ENCODE measurements at places on chromosomes 7 and 10. TPM values are rescaled to one million over a fixed set of nuclear protein-coding genes. Genes with fewer than 3 reads are reported as not detected.
A peak's percentile ranks its signal among the peaks of the same experiment; 100 is the strongest.

Gene SVIL
- total RNA-seq: 94.4 TPM

Gene SEMA3C
- total RNA-seq: 17.2 TPM

Gene TCF7L2
- 32.4 TPM for total RNA-seq

Gene SFMBT2
- 15.3 TPM for total RNA-seq

- H3K4me3 ChIP-seq: no peak overlapping the region
- no peaks in the 10 kb centered on the region for H3K36me3 ChIP-seq
- H3K27me3 ChIP-seq: no peaks in the 10 kb centered on the region
These were observed 356.2 kb upstream of the LRGUK start for GRCh38 chr7:133770863-133771492.

GRCh38 chr10:6350609-6351008, 147.9 kb downstream of the PFKFB3 start:
- H3K4me1 ChIP-seq: no peaks in the 10 kb centered on the region
- no peaks in the 10 kb centered on the region for H3K36me3 ChIP-seq
- no peak overlapping the region for H3K27ac ChIP-seq
- no peaks in the 10 kb centered on the region for H3K27me3 ChIP-seq
- H3K4me3 ChIP-seq: no peak overlapping the region
- no peak for DNase-seq

- H3K4me3 ChIP-seq: no peak overlapping the region
- DNase-seq: no peak
- H3K27me3 ChIP-seq: no peaks in the 10 kb centered on the region
- no peak overlapping the region for H3K27ac ChIP-seq
These were observed 72.0 kb downstream of the DGKI start for GRCh38 chr7:137774793-137775201.

- H3K4me1 ChIP-seq: no peaks in the 10 kb centered on the region
- H3K4me3 ChIP-seq: no peak overlapping the region
- no peaks in the 10 kb centered on the region for H3K36me3 ChIP-seq
- H3K27me3 ChIP-seq: no peaks in the 10 kb centered on the region
- no peak overlapping the region for H3K27ac ChIP-seq
These were observed 349.8 kb downstream of the PTPRN2 start for GRCh38 chr7:158237672-158238335.

- peaks cover 6% of the 10 kb centered on the region for H3K4me1 ChIP-seq
- DNase-seq: peak; percentile 81
- H3K4me3 ChIP-seq: peak overlapping the region; percentile 75
- no peak overlapping the region for H3K27ac ChIP-seq
- H3K27me3 ChIP-seq: no peaks in the 10 kb centered on the region
- peaks cover 18% of the 10 kb centered on the region for H3K36me3 ChIP-seq
These were observed 14.8 kb downstream of the PDAP1 start for GRCh38 chr7:99393355-99394187.

DNA sequence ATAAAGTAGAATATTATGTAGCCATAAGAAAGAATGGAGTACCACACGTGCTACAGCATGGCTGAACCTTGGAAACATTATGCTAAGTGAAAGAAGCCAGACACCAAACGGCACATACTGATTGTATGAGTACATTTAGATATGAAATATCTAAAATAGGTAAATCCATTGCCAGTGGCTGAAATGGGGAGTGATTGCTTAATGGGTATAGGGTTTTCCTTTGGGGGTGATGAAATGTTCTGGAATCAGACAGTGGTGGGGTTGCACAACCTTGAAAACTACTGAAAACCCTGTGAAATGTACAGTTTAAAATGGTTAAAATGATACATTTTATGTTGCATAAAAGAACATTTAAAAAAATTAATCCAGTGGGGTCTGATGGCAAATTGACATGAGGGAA, 667.9 kb downstream of the AUTS2 start:
- H3K27me3 ChIP-seq: no peaks in the 10 kb centered on the region
- H3K27ac ChIP-seq: no peak overlapping the region
- no peaks in the 10 kb centered on the region for H3K4me1 ChIP-seq
- no peak for DNase-seq
- no peak overlapping the region for H3K4me3 ChIP-seq
- H3K36me3 ChIP-seq: no peaks in the 10 kb centered on the region

DNA sequence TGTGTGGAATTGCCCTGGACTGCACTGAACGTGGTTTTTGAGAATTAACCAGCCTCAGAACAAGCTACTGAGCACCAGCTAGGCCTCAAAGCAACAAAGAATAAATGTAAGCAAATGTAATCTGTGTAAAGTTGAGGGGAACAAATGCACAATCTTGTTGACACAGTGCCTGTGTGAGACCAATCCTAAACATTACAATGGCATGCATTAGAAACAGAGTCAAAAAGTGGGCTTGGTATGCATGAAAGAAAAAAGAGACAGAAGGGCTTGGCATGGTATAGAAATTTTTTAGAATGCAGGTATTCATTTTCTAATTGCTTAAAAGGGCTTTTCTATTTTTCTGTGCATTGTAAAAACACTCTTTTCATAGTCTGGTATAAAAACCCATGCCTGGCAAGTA, 224.3 kb downstream of the POU6F2 start:
- no peak for DNase-seq
- no peaks in the 10 kb centered on the region for H3K27me3 ChIP-seq
- no peak overlapping the region for H3K4me3 ChIP-seq
- H3K36me3 ChIP-seq: no peaks in the 10 kb centered on the region
- no peak overlapping the region for H3K27ac ChIP-seq
- no peaks in the 10 kb centered on the region for H3K4me1 ChIP-seq

- H3K27ac ChIP-seq: no peak overlapping the region
- no peaks in the 10 kb centered on the region for H3K27me3 ChIP-seq
- H3K4me1 ChIP-seq: peaks cover 3% of the 10 kb centered on the region
- H3K36me3 ChIP-seq: no peaks in the 10 kb centered on the region
These were observed 9.2 kb downstream of the EGFR start for GRCh38 chr7:55028011-55028410.

GRCh38 chr10:35927990-35928488, 285.9 kb upstream of the FZD8 start:
- no peak overlapping the region for H3K27ac ChIP-seq
- H3K36me3 ChIP-seq: no peaks in the 10 kb centered on the region
- DNase-seq: no peak
- no peaks in the 10 kb centered on the region for H3K4me1 ChIP-seq
- H3K4me3 ChIP-seq: no peak overlapping the region

- no peaks in the 10 kb centered on the region for H3K4me1 ChIP-seq
- no peaks in the 10 kb centered on the region for H3K27me3 ChIP-seq
- no peak overlapping the region for H3K27ac ChIP-seq
- H3K4me3 ChIP-seq: no peak overlapping the region
- DNase-seq: no peak
These were observed 61.5 kb downstream of the NKX6-2 start for GRCh38 chr10:132724446-132724845.

Data from kidney (tissue), 22 donors.